ENCODE measurements at places on chromosomes 5 and 9.

- no peak for DNase-seq
These were observed 39.1 kb downstream of the COL23A1 start for GRCh38 chr5:178551059-178551458.

DNA sequence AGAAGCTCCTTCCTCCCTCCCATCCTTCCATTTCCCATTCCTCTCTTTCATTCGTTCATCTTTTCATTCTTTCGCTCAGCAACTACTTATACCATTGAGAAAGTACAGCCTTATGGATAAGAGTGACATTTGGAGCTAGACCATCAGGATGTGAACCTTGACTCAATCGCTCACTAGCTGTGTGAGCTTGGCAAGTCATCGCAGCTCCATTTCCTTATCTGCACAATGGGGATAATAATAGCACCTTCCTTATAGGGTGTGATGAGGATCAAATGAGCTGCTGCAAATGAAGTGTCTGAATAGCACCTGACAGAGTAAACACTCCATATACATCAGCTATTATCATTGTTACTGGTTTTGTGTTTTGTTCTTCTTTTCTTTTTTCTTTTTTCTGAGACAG is 28.1 kb upstream of the SYNPO start:
- no peak for DNase-seq

- DNase-seq, result no peak
These were observed 104.2 kb upstream of the IER5L start for GRCh38 chr9:129282272-129282671.

DNA sequence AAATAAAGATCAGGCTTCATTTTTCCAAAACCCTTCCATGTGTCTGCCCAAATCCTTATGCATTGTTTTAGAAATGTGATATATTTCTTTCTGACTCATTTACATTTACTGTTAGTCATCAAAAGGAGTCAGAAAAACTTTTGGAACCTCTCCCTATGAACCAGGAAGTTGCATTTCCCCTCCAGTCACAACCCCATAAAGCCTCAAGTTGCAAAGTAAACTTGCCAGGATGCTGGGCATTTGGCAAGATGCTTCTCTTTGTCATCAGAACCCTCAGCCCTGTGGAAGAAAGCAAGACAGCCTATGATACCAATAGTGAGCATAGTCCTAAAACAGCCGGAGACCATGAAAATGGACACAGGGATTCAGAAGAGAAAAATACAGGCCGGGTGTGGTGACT is 84.2 kb downstream of the MUSK start:
- no peak for DNase-seq

DNA sequence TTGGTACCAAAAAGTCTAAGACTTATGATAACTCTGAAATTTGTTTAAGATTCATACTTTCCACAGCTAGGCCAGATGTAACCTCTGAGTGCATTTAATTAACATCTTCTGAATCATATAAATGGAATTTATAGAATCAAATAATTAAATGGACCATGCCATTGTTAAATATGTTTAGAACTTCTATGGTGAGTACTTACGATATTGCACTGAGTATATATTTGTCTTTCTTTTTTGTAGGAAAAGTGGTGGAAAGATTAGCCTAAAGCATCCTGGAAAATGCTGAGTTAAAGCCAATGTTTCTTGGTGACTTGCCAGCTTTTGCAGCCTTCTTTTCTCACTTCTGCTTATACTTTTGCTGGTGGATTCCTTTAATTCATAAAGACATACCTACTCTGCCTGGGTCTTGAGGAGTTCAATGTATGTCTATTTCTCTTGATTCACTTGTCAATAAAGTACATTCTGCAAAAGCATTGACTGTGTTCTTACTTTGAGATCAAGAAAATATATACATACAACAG is 11.9 kb downstream of the SPINK6 start:
- DNase-seq, result no peak

- DNase-seq, result no peak
These were observed 35.0 kb upstream of the ROPN1L start for GRCh38 chr5:10406651-10407050.

GRCh38 chr5:139113892-139114291 is 84.3 kb downstream of the SIL1 start:
- no peak for DNase-seq

- no peak for DNase-seq
These were observed 14.2 kb downstream of the TAL2 start for GRCh38 chr9:105676351-105676923.

DNA sequence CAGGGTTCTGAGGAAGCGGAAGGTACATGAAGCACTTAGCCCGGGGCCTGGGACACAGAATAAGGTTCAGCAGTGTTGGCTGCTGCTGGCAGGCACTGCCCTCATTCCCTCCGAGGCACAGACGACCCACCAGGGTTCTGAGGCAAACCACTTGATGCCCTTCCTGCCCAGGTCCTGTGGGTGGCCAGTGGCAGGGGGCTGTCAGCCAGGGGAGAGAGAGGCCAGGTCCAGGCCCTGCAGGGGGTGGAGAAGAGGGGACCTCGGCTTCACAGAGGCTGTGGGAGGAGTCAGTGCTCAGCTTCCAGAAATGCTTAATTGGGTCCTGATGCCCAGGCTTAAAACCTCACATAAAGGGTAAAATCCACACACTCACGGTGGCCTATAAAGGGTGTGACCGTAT is 4.4 kb upstream of the ZDHHC12 start:
- DNase-seq, result no peak

GRCh38 chr5:122237906-122238305 is 74.1 kb upstream of the SNCAIP start:
- no peak for DNase-seq

DNA sequence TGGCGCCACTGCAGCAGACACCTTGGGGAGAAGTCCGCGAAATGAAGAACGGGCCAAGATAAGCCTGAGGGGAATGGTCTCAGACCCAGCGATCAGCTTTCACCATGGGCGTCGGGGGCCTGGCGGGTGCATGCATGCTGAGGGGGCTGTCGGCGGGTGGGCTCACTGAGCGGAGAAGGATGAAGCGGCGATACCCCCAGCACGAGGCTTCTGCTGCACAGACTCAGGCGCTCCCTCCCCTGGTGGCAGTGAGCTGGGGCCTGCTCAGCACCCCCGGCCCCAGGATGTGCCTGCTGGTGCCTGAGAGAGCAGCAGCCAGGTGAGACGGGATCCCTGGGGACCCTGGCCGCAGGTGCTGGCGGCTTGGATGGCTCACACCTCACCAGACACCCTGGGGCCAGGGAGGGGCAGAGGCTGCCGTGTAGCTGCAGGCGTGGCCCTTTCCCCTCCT is 31.2 kb downstream of the CEP72 start:
- no peak for DNase-seq

DNA sequence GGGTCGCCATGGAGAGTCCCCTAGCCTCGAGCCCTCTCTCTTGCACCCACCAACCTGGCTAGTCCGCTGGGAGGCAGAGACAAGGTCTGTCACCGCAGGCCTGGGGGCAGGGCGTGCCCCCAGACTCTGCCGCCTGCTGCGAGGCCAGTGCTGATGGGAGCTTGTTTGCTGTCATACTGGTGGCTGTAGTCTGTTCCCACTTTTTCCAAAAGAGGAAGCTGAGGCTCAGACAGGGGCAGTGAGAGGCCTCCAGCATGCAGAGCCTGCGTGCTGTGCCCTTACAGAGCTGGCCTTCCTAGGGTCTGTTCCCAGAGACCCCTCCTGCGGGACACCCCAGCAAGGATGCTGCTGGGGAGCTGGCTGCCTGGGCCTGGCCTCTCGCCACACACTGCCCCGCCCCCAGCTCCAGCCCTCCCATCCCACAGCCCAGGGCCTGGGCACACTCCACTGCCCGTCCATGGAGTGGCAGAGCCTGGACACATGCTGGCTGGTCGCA is 21.0 kb upstream of the SUSD3 start:
- no peak for DNase-seq

DNA sequence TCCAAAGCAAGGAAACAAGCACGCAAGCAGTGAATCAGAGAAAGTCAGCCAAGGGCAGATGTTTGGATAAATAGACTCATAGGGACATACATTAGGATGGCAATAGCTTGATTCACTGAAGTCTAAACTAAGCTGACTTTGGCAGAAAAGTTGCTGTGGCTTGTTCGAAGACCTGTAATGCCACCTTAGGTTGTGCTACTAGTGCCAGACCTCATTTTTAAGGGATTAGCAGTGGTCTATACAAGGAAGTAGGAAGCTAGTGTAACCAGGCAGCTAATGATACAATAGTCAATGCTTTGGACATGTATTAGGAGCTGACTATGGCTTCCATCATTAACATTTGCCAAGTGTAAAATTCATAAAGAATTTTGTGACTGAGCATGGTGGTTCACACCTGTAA is 63.1 kb downstream of the FCHO2 start:
- DNase-seq, result no peak

DNA sequence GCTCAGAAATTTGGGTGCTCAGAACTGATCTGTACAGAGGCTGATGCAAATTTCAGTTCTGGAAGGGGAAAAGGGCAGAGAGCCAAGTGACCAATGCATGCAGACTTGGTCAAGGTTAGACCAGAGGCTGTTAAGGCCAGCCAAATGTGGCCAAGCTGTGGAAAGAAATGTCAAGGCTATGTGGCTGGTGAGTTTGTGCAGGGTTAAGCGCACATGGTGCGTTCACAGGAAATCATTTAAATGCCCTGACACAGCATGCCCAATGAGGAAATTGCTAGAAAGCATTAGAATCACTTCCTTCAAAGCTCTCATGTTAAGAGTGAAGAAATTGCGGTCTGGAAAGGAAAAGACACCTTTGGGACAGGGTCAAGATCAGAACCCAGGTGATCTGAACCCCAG is 58.0 kb downstream of the PTPN3 start:
- DNase-seq, result no peak

- DNase-seq, result no peak
These were observed 709 bp upstream of the SH3PXD2B start for GRCh38 chr5:172455087-172455381.

DNA sequence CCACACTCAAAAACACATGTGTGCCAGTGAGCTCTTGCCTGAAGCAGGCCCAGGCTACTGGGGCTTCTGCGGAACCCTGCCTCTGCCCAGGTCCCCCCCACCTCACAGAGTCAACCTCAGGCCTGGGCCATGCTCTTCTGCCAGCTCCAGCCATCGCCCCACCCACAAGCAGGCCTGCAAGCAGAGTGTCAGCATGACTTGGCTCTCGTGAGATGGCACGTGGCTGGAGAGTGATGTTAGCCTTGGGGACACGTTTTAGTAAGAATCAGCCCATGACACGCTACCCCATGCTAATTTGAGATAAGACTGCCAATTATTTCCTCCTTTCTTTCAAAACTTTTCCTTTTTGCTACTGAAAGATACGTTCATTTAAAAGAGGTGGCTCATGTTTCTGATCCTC is 351.7 kb downstream of the IRX2 start:
- DNase-seq, result no peak

DNA sequence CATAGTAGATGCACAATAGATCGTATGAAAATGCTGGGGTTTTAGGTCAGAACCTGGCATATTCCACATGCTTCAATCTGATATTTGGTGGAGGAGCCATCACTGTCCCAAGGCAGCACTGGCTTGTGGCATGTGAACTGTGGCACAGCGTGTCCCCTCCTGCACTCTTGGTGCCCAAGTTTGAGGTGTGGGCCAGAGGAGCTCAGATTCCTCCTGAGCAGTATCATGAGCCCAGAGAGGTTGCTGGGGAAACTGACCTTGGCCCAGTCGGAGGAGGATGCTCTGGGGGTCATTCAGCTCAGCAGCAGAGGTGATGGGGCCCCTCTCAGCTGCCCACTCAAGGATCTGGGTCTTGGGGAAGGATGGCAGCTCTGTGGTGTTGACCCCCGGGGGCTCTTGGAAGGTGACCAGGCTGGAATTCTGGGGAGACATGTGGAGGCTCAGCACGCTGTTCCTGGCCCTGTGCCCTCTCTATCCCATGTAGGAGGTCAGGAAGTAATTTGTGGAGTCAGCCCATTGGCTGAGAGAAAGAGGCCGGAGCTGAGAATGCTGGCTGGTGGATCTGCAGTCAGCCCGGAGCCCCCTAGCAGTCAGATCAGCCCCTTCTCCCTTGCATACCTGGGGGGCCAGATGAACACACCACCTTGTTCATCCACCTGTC is 23.7 kb downstream of the FPGS start:
- no peak for DNase-seq

- DNase-seq, result no peak
These were observed 21.0 kb downstream of the C5orf15 start for GRCh38 chr5:133947431-133947841.

DNA sequence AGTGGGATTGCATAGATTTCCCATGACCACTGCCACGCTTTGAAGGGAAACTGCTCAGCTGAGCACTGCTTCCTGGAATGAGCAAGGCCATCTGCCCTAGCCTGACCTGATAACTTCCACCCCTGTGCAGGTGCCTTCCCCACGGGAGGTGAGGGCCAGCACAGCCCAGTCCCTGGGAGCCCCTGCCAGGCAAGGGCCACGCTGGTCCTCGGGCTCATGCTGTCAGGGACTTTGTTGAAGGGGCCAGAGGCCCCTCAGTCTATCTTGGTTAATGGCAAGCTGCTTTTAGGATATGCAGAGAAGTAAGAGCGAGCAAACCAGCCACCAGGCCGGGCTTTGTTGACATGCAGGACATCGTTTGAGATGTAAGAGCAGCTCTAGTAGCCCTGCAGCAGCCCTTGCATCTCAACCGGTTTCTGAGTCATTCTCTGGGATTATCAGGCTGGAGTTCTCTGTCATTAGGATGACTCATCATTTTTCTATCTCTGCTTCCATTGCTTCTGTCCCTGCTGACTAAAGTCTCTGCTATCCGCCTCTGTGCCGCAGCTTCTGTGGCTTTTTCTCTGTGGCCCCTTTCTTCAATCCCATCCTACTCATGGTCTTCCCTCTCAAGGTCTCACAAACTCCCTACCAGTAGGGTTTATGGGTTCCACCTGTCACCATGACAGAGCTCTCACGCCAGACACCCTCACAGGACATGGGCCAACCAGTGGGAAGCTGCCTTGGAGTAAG is 30.6 kb upstream of the IQGAP2 start:
- no peak for DNase-seq

DNA sequence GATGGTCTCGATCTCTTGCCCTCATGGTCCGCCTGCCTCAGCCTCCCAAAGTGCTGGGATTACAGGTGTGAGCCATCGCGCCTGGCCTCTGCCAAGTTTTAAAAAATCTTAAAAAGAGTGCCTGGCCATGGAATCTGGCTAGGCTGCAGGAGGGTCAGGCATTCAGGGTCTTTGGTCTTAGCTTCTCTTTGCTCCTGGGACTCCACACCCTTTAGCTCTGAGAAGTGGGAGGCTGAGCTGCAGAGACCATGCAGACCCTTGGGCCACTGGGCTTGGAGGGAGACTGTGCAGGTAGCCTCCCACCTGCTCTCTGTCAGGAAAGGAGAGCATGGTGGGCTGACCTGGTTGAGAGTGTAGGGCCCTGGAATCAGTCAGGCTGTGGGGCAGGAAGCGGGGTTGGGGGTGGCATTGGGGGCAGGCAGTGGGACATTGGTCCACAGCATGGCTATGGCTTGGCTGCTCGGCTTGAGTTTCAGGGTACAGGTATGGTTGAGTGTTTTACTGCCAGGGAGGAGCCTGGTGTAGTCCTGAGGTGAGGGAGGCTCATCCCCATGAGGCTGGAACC is 20.8 kb downstream of the PHF2 start:
- DNase-seq, result no peak

Measured in stimulated activated CD4-positive, alpha-beta T cell treated with anti-CD3 and anti-CD28 coated beads, Interleukin-15, amount 100 ng/mL, for 1 hour (primary cell).